ENCODE measurements at places on chromosomes 7 and 10. TPM values are rescaled to one million over a fixed set of nuclear protein-coding genes. Genes with fewer than 3 reads are reported as not detected.

GRCh38 chr10:100148353-100149211, 37.2 kb downstream of the ERLIN1 start:
- DNase-seq, result no peak

DNA sequence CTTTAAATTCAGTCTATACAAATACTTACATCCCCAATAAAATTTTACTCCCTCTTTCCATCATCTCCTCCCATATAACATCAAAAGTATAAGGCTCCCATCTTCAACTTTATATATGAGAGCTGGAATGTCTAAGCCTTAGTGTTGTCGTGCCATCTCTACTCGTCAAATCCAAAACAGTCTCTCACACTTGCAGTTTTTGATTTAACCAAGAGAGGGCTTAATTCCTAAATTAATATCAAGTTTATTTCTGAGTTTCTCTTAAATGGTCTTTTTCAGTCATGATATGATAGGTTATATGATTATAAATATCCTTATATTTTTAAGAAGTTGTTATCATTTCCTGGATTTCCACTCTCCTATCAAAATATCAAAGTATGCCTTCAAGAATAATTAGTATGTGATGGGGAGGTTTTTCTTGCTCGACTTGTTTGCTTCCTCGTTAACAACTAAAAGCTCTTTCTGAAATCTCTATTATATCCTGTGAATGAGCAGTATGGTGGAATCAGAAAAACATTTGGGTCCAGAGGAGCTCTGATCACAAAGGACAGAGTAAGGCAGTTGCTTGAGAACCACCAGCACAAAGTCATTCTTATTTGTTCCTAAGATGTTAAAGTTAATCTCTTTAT, 12.5 kb upstream of the LIPK start:
- DNase-seq, result no peak

- no peak for DNase-seq
Observed at GRCh38 chr10:27494116-27494805, 9.8 kb upstream of the RAB18 start.

CFAP46 gene
- total RNA-seq, result 1.0 TPM

MIOS gene
- total RNA-seq, result 30.2 TPM

FOXI2 gene
- total RNA-seq, result 0.23 TPM

All from mucosa of gallbladder (tissue), 1 donor.